ENCODE measurements at places on chromosomes 1 and 21.

DNA sequence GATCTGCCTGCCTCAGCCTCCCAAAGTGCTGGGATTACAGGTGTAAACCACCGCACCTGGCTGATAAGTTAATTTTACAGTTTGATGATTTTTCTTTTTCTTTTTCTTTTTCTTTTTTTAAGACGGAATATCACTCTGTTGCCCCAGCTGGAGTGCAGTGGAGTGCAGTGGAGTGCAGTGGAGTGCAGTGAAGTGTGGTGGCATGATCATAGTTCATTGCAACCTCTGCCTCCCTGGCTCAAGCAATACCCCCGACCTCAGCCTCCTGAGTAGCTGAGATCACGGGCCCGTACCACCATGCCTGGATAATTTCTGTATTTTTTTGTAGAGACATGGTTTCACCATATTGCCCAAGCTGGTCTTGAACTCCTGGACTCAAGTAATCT lies 84.4 kb upstream of the CXADR start:
- no peak for DNase-seq

DNA sequence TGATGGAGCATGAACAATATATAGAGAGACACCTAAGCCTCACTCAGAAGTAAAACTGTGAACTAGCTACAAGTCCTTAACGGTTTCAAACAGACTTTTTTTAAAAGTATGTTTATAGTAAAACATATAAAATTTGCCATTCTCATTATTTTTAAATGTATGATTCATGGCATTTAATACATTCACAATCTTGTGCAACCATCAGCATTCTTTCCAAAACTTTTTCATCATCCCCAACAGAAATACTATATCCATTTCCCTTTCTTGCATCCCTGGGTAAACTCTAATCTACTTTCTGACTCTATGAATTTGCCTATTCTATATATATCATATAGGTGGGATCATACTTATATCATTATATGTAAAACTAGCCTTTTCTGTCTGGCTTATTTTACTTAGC lies 25.5 kb downstream of the EVI5 start:
- DNase-seq, result no peak

- no peak for DNase-seq
These were observed at the start of gene THBS3 for GRCh38 chr1:155207806-155208540. Gene THBS3 (minus strand): TSS chr1:155207897. CDS start chr1:155207876, 21 bp downstream.

- DNase-seq, result no peak
These were observed 4.6 kb upstream of the KRTAP10-4 start for GRCh38 chr21:44568667-44569556.

DNA sequence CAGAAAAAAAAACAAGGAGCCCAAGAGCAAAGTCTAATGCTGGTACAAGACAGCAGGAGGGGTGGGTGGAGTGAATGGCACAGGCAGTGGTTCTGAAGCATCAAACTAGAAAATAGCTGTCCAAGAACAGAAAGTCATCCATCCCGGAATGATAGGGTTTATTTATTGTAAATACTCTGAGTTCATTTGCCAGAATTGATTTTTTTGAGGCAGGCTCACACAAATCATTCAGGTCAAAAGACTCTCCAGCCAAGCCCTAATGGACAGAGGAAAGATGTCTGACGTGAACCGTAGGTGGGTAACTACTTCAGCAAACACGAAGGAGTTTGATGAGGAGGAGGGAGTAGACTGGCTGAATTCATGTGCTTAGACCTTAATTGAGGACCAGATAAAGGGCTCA lies 13.8 kb upstream of the DISP1 start:
- DNase-seq, result no peak

GRCh38 chr1:6265151-6265550 lies 4.3 kb upstream of the GPR153 start:
- DNase-seq, result no peak

DNA sequence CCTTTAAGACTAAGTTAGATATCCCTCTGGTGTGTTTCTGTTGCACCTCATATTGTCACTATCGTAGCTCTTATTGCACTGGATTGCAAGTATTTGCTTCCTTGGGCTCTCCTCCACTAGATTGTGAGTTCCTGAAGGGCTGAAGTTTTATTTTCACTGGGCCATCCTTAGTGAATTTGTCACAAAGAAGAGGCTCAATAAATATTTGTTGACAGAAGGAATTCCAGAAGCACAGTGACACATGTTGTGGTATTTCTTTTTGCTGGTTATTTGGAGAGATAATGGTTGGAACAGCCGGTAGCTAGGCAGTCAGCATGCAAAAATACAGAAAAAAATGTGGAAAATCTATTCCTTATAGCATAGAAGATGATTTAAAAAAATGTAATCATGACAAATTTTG lies 129.9 kb upstream of the ZRANB2 start:
- no peak for DNase-seq

- DNase-seq, result no peak
These were observed 587 bp downstream of the SCNM1 start for GRCh38 chr1:151166505-151166956.

GRCh38 chr1:10316752-10317151 lies 82.1 kb upstream of the PGD start:
- no peak for DNase-seq

- no peak for DNase-seq
These were observed 211.7 kb downstream of the GRIK3 start for GRCh38 chr1:36822648-36823047.

DNA sequence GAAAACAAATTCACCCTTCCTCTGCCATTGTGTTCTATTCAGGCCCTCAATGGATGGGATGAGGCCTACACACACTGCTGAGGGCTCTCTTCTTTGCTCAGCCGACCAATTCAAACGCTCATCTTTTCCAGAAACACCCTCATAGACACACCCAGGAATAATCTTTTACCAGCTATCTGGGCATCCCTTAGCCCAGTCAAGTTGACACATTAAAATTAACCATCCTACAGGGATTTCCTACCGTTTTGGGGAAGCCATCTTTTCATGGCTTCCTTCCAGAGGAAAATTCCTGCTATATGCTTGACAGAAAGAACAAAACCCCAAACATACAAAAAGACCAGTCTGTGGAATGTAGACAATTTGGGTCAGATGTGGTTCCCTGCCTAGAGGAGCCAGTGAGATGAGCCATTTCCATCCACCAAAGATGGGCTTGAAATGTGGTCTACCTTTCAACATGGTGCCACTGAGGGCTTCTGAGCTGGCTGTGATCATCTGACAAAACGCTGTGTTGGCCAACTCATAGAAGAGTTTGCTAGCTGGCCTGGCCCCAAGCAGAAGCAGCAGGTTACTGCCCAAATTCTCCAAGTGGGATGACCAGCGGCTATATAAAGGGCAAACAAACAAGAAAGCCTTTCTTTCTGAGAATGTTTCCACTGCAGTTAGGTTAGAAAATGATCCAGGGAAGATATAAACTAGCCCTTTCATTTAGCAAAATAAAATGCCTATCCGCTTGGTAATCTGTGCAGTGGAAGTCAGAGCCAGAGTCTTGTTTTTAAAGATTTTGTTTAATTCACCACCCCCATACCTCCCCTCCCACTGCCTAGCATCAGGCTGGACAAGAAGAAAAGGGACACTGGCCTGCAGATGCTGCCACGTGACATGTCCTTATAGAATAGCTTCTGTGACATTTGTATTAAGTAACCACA lies 69.1 kb upstream of the MRPS6 start:
- no peak for DNase-seq

- DNase-seq, result no peak
These were observed 20.2 kb downstream of the SKI start for GRCh38 chr1:2248127-2248826.

DNA sequence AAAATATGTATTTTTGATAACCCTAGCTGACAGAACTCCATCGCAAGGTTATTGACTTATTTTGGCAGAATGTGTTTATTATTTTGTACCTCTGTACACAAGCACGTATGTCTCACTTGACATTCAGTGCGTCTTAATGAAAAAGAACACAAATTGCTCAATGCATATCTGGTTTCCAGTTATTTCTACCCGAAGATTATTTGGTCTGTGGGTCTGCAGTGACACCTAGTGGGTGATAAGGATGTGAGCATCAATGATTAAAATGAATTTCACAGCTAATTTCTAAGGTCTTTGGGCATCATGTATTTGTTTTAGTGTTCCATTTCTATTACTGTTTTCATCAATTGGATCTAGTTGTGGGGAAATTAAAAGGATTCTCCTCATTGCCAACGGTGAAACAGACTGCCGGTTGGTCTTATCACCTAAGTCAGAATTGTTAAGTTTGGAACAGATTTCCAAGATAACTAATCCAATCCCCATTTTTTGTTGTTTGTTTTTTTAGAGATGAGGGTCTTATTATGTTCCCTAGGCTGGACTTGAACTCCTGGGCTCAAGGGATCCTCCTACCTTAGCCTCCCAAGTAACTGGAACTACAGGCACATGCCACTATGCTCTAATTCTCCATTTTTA lies 13.9 kb downstream of the DDX20 start:
- DNase-seq, result peak; percentile 76

DNA sequence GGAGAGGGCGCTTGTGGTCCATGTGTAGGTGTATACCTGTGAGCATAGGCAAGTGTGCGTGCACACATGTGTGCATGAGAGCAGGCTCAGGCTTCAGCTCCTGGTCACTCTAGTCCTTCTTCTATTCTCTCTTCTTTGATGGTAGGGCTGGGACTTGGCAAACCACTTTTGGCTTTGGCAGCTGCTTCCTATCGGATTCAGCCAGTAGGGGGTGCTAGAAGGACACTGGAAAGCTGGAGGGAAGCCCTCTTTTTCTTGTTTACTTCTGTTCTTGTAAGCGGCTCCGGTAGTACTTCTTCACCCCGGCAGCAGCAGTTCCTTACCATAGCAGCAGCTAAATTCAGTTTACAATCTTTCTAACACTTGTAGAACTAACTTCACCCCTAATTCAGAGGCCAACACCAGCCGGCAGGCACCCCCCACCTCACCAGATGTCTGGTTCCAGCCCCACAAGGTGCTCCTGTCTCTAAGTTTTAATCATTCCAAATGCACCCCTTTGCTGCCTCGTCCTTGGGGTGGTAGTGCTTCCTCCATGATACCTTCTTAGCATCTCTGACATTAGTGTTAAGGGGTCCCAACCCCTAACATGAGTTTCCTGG lies 25.1 kb downstream of the NENF start:
- peak; percentile 65 for DNase-seq

DNA sequence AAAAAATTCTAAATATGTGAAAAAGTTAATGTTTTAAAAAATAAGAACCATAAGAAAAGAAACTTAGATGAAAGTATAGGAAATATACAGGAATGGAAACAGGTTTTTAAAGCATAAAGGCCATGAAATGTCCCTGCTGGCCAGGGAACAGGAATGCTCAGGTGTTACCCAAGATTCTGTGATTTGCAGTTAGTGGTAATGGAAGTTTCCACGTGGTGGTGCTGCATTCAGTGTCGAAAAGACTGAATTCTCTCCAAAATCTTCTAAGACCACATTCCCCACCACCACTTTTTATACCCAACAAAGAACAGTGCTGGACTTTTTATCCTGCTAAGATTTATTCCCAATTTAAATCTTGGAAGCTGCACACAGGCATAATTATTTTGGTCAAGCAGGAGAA lies 126.2 kb downstream of the PRRX1 start:
- no peak for DNase-seq

- DNase-seq, result no peak
These were observed 23.6 kb upstream of the MARK1 start for GRCh38 chr1:220504329-220504728.

- DNase-seq, result no peak
These were observed 58.3 kb downstream of the ZNF648 start for GRCh38 chr1:182003025-182003725.

DNA sequence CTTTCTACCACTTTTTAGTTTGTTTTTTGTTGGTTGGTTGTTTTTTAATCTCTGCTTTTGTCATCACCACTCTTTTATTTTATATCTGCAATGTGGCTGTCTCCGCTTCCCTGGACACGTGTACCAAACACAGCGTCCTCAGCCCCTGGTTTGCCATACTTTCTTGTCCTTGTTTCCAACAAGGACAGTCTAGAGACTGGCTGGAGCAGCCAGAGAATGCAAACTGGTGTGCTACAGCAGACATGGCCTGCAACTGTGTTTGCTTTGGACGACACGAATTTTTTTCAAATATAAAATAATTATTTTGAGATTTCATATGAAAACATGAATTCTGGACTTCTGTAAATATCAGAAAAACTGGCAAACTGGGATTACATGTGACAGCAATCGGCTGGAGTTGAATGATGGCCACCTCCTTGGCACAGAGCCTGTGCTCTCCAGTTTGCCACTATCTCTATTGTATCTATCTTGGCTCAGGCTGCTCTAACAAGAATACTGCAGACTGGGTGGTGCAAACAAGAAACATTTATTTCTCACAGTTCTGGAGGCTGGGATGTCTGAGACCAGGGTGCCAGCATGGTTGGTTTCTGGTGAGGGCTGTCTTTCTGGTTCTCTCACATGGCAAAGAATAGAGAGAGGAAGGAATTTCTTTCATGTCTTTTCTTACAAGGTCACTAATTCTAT lies 34.6 kb upstream of the POU2F1 start:
- no peak for DNase-seq

GRCh38 chr1:87091425-87091824 lies 177.0 kb downstream of the HS2ST1 start:
- DNase-seq, result no peak

GRCh38 chr1:109079240-109079622 lies 3.4 kb upstream of the TAF13 start:
- no peak for DNase-seq

- no peak for DNase-seq
These were observed 50.7 kb downstream of the JAK1 start for GRCh38 chr1:64915381-64916274.

DNA sequence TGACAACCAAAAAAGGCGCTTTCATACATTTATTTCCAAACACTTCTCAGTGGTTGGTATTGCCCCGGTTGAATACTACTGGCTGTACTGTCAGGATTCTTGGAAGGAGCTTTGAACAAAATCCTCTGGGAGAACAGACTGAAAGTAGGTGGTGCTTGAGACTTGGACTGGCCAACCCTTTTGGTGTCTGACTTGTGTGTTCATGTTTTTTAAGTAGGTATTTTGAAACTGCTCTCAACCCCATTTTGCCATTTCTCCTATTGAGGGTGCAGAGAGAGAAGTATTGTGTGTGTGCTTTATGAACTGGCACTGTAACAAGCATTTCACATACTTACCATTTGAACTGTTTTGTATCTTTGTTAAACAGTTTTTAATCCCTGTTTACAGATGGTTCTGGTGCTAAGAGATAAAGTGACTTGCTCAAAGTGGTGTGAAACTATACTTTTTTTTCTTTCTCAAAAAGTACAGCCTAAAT lies 21.2 kb downstream of the ARID1A start:
- DNase-seq, result no peak

GRCh38 chr1:209871006-209871405 lies 43.2 kb downstream of the UTP25 start:
- no peak for DNase-seq

DNA sequence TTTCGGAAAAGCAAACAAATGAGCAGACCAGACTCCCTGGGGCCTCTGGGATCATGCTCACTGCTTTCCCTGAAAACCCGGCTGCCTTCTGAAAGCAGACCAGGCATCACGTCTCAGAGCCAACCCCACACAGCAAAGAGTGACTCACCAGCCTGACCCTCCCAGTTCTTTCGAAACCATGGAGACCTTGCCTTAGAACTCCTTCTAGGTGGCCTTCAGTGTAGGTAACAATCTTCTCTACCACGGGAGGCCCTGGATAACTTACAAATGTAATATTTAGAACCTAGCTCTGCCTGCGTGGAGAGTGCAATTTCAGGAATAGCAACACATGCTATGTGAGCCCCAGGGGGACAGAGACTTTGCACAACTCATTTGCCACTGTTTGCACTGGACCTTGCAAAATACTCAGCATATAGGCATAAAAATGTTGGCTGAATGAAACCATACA lies 105.2 kb downstream of the SUSD4 start:
- DNase-seq, result no peak

GRCh38 chr1:167369933-167370332 lies 148.4 kb downstream of the CD247 start:
- no peak for DNase-seq

GRCh38 chr1:110538921-110539320 lies 19.9 kb upstream of the KCNA10 start:
- DNase-seq, result no peak

Data from CD4-positive, alpha-beta T cell treated with Interleukin-10 for 1 hour (primary cell).